Vein endothelial cell (primary cell): ENCODE measurements at places on chromosomes 11 and 22. TPM values are rescaled to one million over a fixed set of nuclear protein-coding genes. Genes with fewer than 3 reads are reported as not detected.

The ARFIP2 gene
- total RNA-seq: 57.9 and 65.0 TPM in 2 replicates

The XRRA1 gene
- 15.0 and 18.9 TPM in 2 replicates for total RNA-seq

The C11orf98 gene
- 35.9 and 43.4 TPM in 2 replicates for total RNA-seq

The TPBGL gene
- under 0.01 TPM in 1 of 2 replicates, not detected in the other for total RNA-seq

The LYVE1 gene
- total RNA-seq: 5.9 and 37.7 TPM in 2 replicates

The OSM gene
- not detected in 2 replicates for total RNA-seq

The LUZP2 gene
- under 0.01 TPM in 1 of 2 replicates, not detected in the other for total RNA-seq

The NLRP14 gene
- 0.10 and 0.65 TPM in 2 replicates for total RNA-seq

The ELF5 gene
- not detected in 2 replicates for total RNA-seq

The TMEM45B gene
- total RNA-seq: 0.10 and 0.33 TPM in 2 replicates

The HPX gene
- total RNA-seq: 0.33 and 0.67 TPM in 2 replicates

The LAMTOR1 gene
- 116 and 118 TPM in 2 replicates for total RNA-seq

The SLC6A5 gene
- total RNA-seq: not detected in 2 replicates

The MFNG gene
- 146 and 170 TPM in 2 replicates for total RNA-seq

The NXPE2 gene
- not detected in 2 replicates for total RNA-seq

The DPP3 gene
- 56.0 and 73.5 TPM in 2 replicates for total RNA-seq

The SLC15A3 gene
- 3.2 and 5.6 TPM in 2 replicates for total RNA-seq

The FAM76B gene
- 29.4 and 31.4 TPM in 2 replicates for total RNA-seq

The HSD17B12 gene
- total RNA-seq: 91.2 and 96.7 TPM in 2 replicates

The SMIM35 gene
- total RNA-seq: not detected in 2 replicates

The DEUP1 gene
- total RNA-seq: not detected in 2 replicates

The USP2 gene
- 0.29 TPM in 1 of 2 replicates, not detected in the other for total RNA-seq
